T47D (cell line): ENCODE measurements at places on chromosomes 5 and 9.

GRCh38 chr5:2441495-2442180 lies 309.8 kb downstream of the IRX2 start:
- DNase-seq: no peak

- DNase-seq: no peak
Measured at GRCh38 chr5:111734013-111734412, 23.0 kb downstream of the NREP start.

- DNase-seq: no peak
Measured at GRCh38 chr5:92616085-92616484, 964.9 kb downstream of the NR2F1-AS1 start.

- DNase-seq: no peak
Measured at GRCh38 chr5:135308245-135308644, 90.8 kb downstream of the MACROH2A1 start.

- peak; percentile 35 for DNase-seq
Measured at GRCh38 chr5:14663734-14664269, 716 bp upstream of the OTULIN start.

DNA sequence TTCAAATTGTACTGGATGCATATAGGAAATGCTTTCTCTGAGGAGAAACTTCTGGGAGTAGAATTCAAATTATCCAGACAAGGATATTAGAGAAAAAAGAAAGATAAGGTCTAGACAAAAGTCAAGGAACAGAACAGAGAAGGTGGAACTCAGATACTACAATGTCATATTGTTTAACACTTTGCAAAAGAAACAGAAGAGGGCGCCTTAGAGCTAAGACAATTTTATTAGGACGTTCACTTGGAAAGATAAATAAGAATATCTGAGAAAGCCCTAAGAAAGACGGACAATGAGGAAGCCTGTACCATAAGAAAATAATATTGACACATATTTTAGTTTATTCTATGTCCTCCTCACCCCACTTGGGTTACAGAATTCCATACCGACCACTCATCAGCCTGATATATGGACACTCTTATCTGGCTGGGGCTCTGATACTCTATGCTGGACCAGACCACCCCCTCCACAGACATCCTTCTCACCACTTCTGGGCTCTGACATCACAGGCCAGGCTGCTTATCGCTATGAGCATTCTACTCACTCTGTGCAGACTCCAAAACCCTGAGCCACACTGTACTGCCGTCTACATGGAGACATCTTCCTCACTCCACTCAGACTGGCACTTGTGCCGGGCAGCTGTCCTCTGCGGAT lies 9.1 kb upstream of the AK3 start:
- DNase-seq: no peak
